ENCODE measurements at places on chromosomes 16 and 17.

GRCh38 chr17:57943140-57943539 lies 12.1 kb downstream of the CUEDC1 start:
- DNase-seq, result no peak

DNA sequence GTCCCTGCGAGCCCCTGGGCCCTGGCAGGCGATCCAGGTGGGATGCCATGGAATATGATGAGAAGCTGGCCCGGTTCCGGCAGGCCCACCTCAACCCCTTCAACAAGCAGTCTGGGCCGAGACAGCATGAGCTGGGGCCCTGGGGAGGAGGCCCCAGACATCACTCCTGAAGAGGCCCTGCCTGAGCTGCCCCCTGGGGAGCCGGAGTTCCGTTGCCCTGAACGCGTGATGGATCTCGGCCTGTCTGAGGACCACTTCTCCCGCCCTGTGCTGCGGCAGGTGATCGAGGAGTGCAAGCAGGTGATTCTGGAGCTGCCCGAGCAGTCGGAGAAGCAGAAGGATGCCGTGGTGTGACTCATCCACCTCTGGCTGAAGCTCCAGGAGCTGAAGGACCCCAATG lies 33.1 kb downstream of the CDRT15L2 start:
- DNase-seq, result no peak

- no peak for DNase-seq
Observed at GRCh38 chr17:41307647-41308046, 1.5 kb downstream of the KRTAP16-1 start.

- DNase-seq, result no peak
Observed at GRCh38 chr16:57253466-57253865, 8.4 kb downstream of the ARL2BP start.

- no peak for DNase-seq
Observed at GRCh38 chr16:6804461-6804860, 528.2 kb upstream of the RBFOX1 start.

GRCh38 chr17:69949496-69949895 lies 125.5 kb upstream of the KCNJ16 start:
- DNase-seq, result no peak

DNA sequence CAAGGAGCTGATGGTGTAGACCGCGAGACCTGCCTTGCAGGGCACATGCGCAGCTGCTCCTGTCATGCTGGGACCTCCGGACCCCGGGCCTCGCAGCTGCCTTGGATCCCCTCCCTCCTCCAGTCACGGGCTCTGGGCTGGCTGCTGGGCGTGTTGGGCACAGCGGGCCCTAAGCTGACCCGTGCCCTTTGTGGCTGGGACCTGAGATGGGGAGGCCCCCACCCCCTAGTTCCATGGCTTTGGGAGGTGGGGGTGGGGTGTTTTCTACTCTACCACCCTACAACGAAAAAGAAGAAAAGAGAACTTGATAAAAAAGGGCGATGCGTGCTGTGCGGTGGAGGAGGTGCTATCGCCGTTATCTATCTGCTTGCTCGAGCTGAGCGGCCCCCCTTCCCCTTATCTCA lies 14.5 kb downstream of the ZFPM1 start:
- no peak for DNase-seq

- DNase-seq, result no peak
Observed at GRCh38 chr16:55467898-55468297, 11.1 kb upstream of the MMP2 start.

GRCh38 chr16:55017321-55017720 lies 86.7 kb downstream of the IRX5 start:
- DNase-seq, result no peak

DNA sequence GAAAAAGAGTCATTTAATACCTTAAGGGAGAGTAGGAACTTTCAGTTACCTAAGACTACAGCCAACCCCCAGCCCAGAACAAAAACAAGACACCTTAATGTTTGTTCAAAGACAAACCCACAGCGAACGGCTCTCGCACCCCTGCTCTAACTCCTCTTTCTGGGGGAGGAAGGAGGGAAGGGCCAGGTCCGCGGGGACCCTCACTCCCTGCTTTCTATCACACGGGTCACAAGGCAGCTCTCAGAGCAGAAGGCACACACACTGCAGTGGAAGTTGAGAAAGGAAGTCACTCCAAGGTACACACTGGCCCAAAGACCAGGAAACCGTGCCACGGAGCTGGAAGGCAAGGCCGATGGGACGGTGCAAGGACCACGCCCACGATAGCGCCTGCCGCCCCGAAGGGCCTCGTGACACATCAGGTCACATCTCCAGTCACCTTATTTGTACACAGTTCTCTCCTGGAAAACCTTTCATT lies 10.0 kb downstream of the LITAFD start:
- DNase-seq, result no peak

- no peak for DNase-seq
Observed at GRCh38 chr17:61490540-61490975, 38.3 kb downstream of the TBX4 start.

- DNase-seq, result no peak
Observed at GRCh38 chr16:67655363-67655762, 4.7 kb downstream of the ACD start.

GRCh38 chr17:77802811-77803220 lies 155.7 kb upstream of the TNRC6C start:
- DNase-seq, result no peak

DNA sequence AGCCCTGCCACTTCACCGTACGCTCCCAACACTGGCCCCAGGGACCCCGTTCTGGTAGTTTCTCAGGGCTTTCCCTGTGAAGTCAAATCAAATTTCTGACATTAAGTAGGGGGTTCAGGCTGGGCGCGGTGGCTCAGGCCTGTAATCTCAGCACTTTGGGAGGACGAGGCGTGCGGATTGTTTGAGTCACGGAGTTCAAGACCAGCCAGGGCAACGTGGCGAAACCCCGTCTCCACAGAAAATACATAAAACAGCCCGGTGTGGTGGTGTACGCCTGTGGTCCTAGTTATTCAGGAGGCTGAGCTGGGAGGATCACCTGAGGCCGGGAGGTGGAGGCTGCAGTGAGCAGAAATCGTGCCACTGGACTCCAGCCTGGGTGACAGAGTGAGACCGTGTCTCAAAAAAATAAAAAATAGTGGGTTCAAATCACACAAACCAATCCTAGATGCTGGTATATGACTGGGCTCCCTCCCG lies 632 bp downstream of the CYBC1 start:
- DNase-seq, result peak; percentile 40

- no peak for DNase-seq
Observed at GRCh38 chr16:9135797-9136196, 44.4 kb downstream of the HAPSTR1 start.

- peak; percentile 2 for DNase-seq
Observed at GRCh38 chr16:24609740-24610415, 70.5 kb downstream of the RBBP6 start.

DNA sequence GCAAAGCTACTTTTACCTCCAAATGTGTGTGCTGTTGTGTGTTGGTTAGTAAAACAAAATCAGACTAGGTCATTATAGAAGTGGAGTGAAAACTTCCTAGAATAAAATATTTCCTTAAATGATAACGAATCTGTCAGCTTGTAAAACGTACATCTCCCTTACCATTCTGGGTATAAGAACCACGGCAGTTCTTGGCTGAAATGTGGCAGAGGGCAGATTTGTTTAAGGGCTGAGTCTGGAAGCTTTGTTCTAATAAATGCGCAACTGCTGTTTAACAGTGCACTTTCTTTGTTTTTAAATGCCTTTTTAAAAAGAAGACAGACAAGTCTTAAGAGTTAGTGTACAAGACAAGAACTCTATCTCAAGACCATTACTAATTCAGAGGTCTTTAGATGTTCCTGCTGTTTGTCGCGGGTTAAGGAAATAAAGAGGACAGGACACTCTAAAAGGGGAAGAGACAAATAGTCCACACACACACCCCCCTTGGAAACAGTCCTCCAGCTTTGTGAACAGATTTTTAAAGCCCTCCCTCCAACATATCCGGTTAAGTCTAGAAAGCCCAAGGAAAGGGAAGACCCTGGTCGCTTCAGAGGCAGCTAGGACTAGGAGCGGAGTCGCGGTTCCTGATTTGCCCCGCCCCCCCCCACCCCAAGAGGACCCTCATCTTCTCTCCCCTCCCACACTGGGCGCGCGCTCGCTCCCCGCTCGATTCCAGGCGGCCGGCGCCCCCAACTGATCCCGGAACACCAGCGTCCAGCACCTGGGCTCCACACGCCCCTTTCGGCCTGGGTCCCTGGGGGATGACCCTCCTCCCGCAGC lies 658 bp downstream of the SYNRG start:
- no peak for DNase-seq

DNA sequence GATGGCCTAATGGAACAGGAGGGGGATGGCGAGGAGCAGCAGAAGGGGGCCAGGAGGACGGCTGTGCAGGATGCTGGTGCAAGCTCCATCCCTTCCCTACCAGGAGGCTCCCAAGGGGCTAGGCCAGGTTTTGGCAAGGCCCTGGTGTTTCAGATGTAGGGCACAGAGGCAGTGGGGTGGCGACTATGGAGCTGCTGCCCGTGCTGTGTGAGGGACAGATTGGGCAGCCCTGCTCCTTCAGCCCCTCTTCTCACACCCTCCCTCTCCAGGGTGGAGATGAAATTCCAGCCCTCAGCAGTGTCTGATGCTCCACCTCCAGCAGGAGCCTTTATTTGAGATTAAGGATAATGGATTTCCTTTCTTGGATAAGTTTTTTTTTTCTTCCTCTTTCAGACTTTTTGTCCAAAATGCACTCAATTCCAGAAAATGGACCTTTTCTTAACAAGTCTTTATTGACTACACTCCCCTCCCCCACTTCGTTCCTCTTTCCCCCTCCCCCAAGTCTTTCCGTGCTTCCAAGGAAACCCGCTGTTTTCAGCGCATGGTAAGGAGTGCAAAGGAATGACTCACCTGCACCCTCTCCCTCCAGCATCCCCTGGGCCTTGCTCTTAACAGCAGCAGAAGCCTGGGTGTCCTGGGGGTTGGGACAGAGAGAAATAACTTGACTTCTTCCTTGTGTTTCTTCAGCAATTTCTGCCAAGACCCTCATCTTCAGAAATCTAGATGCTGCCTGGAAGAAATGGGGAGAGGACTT lies 95.2 kb downstream of the CCDC182 start:
- DNase-seq, result no peak

- DNase-seq, result no peak
Observed at GRCh38 chr16:85354686-85355514, 242.6 kb upstream of the CIBAR2 start.

DNA sequence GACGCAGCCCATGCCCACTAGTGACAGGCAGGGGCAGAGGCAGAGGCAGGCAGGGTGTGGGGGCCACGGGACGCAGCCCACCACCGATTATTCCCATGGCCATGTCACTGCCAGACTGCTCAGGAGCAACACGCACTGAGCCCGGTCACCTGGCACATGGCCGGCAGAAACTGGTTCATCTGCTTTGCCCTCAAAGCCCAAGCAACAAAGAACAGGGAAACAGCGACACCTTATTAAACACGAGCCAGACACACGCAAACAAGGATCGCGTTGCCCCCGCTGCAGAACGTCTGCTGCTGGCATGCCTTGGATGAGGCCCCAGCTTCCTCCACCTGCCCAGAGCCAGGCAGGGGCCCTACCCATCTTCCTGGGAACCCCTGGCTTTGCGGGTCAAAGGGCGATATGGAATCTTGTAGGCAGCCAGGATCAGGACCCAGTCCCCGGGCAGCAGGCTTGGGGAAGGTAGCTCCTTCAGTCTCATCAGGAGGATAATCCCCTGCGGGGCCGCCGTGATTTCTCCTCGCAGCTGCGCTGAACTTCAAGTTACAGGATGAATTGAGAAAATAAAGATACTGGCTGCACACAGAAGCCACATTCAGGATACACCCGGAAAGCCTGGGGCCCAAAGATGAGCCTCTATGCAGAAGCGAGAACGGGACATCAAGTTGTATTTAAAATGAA lies 4.8 kb downstream of the TBC1D16 start:
- DNase-seq, result no peak

DNA sequence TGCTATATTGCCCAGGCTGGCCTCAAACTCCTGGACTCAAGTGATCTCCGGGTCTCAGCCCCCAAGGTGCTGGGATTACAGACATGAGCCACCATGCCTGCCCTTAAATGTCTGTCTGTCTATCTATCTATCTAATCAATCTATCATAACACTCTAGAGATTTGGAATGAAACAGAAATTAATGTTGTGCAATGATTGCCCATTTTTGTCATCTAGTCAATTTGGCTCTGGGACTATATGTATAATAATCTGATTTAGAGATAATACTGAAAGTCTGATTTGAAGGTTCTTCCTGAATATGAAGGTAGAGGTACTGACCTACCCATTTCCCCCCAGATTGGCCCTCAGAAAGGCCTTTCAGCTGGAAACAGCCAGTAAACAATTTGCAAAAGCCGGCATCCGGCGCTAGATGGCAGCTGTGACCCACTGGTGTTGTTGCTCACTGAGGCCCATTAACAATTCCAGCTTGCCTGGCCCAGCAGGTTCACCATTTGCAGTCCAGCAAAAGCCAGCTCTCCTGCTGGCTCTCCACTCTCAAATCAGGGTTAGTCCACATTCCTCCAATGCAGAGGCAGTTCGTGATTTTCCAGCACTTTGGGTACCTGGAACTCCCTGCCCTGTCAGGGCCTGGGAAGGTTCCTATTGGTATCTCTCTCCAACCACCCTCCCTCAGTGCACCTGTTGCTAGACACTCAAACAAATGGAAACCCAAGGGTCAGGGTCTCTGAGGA lies 22.9 kb upstream of the C16orf87 start:
- peak; percentile 54 for DNase-seq

GRCh38 chr17:60406887-60407286 lies 15.0 kb upstream of the USP32 start:
- no peak for DNase-seq

- DNase-seq, result no peak
Observed at GRCh38 chr17:38613981-38614779, 8.4 kb upstream of the SRCIN1 start.

- no peak for DNase-seq
Observed at GRCh38 chr17:36004594-36005108, 3.3 kb upstream of the CCL15 start.

- no peak for DNase-seq
Observed at GRCh38 chr16:69270831-69271230, 40.3 kb upstream of the VPS4A start.

GRCh38 chr17:64320613-64321553 lies 57.8 kb upstream of the TEX2 start:
- peak; percentile 65 for DNase-seq

DNA sequence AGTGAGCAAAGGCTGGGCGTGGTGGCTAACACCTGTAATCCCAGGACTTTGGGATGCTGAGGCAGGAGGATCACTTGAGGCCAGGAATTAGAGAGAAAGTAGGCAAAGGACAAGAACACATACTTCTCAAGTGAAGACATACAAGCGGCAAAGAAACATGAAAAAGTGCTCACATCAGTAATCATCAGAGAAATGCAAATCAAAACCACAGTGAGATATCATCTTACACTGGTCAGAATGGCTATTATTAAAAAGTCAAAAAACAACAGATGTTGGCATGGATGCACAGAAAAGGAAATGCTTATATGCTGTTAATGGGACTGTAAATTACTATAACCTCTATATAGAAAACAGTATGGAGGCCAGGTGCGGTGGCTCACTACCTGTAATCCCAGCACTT lies 12.2 kb upstream of the SLX4 start:
- DNase-seq, result no peak

- DNase-seq, result no peak
Observed at GRCh38 chr16:13883276-13883675, 36.7 kb upstream of the ERCC4 start.

- no peak for DNase-seq
Observed at GRCh38 chr16:14199199-14199598, 128.1 kb downstream of the MRTFB start.
